Stimulated activated CD8-positive, alpha-beta memory T cell treated with anti-CD3 and anti-CD28 coated beads, Interleukin-2, amount 100 ng/mL, for 1 hour (primary cell): ENCODE measurements at places on chromosomes 4 and X.

DNA sequence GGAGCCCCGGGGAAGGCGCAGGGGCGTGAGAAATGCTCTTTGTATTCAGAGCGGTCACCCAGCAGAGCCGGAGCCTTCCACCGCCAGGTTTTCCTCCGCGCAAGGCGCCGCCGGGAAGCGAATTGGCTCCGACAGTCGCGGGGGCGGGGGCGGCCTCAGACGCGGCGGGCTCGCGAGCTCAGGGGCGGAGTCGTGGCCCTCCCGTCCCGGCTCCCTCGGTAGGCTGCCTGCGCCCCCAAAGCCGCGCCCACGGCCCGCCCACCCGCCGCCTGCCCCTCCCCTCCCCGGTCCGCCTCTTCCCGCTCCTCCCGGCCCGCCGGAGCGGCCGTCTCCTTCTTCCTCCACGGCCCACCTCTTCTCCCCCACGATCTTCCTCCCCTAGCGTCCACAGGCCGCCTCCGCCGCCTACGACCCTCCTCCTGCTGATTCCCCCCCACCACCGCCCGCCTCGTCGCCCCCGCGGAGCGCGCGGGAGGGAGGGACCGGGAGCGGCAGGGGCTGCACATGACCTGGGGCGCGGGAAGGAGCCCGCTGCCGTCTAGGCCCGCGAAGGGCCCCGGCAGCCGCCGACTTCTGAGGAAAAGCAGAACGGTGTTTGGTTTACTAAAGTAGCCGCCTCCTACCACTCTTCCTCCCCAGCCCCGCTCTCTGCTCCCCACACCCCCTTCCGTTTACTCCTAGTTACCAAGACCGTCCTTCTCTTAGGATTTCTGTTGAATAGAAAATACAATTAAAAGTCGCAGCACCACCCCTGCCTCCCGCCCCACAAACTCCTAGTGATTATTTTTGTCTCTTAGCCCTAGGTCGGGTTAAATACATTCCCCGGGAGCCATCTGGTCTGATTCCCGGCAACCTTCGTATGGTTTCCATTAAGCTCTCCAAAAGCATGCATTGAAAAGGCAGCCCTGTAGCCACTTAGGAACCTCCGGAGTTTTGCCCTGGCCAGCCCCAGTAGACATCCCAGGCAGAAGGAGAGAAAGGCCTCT is 53.2 kb downstream of the C4orf51 start:
- peak; percentile 74 for DNase-seq

DNA sequence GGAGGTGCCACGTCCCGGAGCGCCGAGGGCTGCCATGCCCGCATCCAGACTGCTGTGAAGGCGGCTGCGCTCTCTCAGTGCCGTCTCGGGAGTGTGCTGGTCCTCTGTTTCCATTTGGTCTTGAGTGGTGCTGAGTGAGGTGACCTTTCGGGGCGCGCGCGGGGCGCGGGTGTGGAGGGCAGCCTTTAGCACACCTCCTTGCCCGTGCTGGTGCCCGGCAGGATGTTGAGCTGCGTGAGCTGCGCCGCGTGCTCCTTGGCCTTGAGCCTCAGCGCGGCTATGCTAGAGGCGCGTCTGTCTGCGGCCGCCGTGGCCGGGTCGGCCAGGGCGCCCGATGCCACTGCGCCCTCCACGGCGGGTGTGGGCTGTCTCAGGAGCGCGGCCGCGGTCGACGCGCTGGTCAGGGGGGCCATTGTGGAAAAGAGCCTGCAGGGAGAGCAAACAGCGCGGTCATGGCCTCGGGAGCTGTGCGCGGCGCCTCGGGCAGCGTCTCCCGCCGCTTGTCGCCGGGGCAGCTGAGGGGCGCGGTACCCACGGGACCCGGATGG is 11.2 kb downstream of the ARX start:
- DNase-seq = no peak

DNA sequence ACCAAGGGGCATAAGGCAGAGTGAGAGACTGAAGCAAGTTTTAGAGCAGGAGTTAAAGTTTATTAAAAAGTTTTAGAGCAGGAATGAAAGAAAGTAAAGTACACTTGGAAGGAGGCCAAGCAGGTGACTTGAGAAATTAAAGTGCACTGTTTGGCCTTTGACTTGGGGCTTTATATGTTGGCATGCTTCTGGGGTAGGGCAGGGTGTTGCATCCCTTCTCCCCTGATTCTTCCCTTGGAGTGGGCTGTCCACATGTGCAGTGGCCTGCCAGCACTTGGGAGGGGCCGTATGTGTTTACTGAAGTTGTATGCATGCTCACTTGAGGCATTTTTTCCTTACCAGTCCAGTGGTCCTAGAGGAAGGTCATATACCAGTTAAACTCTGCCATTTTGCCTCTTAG is 35.3 kb upstream of the GPR173 start:
- DNase-seq = no peak

- no peak for DNase-seq
These were observed 14.9 kb downstream of the MID1IP1 start for GRCh38 chrX:38816155-38816554.

GRCh38 chr4:38559374-38559773 is 104.6 kb upstream of the KLF3 start:
- DNase-seq = no peak

DNA sequence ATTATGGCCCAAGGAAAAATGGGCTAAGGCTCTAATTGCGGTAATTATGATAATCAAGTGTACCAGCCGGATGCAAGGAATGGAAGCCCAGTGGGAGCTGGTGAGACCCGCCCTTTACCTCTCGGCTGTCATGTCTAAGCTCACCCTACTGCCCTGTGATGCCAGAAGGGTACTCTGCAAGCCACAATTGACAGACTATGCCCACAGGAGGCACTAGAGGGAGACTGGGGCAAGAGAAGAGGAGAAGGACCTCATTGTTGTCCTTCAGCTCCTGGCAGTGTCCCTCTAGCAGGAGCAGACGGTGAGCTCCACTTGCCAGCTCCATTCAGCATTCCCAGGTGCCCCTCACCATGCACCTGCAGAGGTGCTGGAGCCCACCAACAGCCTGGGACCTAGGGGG is 141.8 kb downstream of the SMIM20 start:
- DNase-seq = no peak

DNA sequence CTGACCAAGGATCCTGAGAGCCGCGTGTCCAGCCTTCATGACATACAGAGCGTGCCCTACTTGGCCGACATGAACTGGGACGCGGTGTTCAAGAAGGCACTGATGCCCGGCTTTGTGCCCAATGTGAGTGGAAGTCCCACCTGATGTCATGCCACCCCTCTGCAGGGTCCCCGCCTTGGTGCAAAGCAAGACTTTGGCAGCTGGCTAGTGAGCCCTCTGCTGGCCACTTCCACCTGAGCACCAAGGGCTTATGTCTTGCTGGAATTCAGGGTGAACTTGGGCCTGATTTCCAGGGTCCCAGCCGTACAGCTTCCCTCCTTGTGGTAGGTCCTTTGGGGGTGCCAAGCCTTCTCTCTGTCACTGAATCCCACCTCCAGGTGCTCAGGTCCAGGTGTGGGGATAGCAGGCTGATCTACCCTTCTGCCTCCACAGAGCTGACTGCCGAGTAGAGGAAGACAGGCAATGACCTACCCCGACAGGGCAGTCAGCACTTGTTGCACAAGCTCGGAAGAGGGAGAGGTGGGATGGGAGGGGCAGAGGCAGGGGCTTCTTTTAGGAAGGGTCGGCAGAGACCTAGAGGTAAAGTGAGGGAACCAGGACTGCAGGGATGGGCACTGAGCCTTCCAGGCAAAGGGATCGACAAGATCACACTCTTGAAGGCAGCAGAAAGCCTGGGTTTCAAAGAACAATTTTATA is 248.1 kb downstream of the EVC2 start:
- no peak for DNase-seq

GRCh38 chr4:88526221-88526815 is 2.7 kb upstream of the PYURF start:
- no peak for DNase-seq

DNA sequence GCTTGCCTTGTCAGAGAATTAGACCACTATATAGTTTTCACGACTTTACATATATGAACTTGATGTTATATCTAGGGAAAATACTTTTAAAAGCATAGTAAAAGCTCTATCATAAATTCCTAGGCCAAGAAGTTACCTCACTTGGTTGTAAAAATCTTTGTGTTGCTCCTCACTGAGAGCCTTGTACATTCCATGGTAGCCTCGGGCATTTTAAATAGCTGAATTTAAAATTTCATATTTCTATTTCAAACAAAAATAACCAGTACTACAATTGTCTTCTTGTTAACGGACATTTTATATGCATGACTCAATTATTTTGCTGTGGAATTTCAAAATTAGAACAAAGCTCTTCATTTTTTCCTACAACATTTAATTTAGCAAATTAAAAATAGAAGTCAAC is 107.6 kb downstream of the MID1 start:
- no peak for DNase-seq

GRCh38 chr4:76210452-76210851 is 3.2 kb downstream of the SCARB2 start:
- DNase-seq = no peak

DNA sequence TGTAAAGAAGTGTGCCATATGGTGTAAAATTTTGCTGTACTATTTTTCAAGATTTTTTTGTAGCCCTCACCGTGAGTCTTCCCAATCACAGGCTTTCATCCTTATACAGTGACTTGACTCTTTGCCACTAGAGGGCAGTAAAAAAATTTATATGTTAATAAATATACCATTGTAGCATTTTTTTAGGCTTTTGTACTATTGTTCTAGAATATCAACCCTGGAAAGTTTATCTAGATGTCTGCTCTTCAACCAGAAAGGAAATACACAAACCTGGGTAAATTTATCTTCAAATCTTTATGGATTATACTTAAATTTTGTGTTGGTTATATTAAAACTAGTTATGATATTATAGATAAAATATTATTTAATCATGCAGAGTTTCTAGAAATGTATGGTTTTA is 235.3 kb downstream of the TENM3 start:
- no peak for DNase-seq

GRCh38 chr4:1021386-1022050 is 10.1 kb downstream of the FGFRL1 start:
- no peak for DNase-seq

DNA sequence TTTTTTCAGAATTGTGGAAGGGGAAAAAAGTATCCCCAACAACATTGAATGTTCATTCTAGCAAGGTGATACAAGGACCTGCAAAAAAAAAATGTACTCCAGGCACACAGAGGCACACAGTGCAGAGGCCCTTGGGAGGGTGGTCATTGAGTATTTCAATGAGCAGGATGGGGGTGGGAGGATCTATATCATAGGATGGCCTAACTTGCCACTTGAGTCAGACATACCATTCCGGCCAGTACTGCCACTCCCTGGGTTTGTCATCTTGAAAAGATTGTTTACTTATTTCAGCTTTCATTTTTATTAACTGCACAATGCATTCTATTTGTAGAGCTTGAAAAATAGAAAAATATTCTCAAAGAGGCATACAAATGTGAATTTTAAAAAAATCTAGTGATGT is 18.7 kb downstream of the ZNF595 start:
- DNase-seq = no peak

GRCh38 chr4:180923486-180923885 is 1319.7 kb upstream of the TENM3 start:
- DNase-seq = no peak

GRCh38 chrX:139842326-139843185 is 90.3 kb downstream of the ATP11C start:
- no peak for DNase-seq

DNA sequence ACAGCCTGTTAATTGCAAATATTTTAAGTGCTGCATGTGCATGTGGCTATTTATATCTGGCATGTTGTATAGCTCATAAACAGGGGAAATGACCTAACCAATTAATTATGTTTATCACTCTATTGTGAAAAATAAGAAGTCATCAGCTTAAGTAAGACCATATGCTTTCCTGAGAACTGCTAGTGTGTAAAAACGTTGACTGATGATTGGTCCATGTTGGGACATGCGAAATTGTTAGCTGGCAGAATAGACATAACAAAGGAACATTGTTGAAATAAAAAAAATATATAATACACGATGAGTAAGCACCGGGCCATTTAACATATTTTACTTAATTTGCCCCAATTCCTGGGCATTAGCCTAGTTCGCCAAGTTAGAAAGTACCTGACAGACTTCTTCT is 207.5 kb downstream of the ANK2 start:
- no peak for DNase-seq

DNA sequence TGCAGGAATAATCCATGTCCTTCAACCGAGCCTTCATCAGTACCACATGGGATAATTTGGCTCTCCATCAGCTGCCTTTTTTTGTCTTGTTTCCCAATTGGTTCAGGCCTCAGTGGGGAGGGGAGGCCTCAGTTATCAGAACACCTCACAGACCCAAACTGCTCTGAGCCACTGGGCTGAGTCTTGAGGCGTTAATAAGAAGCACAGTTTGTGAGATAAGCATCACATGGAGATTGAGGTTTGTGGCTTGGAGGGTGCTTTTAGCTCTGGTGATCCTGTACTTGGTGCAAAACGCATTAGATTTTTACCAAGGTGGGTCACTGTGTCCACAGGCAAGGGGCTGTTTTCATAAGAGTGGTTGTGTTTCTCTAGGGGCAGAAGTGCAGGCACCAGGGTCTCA is 82.8 kb upstream of the HPF1 start:
- no peak for DNase-seq

DNA sequence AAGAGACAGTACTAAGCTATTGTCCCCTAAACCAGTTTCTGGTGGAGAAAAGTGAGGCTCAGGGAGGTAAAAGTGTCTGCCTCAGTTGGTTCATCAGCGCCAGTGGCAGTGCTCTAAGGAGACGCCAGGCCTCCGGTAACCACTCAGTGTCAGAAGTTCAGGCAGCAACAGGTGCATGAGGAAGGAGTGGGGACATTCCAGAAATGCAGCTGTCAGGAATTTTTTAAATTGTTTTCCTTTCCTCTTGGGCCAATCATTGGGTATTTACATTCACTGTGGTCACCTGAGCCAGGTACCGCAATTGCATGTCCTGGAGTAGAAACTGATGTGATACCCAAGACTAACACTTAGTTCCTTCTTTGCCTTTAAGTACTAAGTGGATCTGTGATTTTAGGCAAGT is 40.2 kb upstream of the HS3ST1 start:
- no peak for DNase-seq
